ENCODE measurements at places on chromosomes 1 and 21.
A peak's percentile ranks its signal among the peaks of the same experiment; 100 is the strongest.

GRCh38 chr1:35807614-35808449 lies at the start of gene AGO4:
Gene AGO4 (plus strand): TSS chr1:35808016. CDS start chr1:35808417, 401 bp downstream.
- peak; percentile 62 for DNase-seq

GRCh38 chr1:202361701-202362100 lies 13.2 kb downstream of the PPP1R12B start:
- no peak for DNase-seq

- DNase-seq, result no peak
Measured at GRCh38 chr1:204331275-204331674, 28.5 kb downstream of the PLEKHA6 start.

GRCh38 chr1:39969531-39970270 lies 14.8 kb downstream of the MFSD2A start:
- DNase-seq, result no peak

DNA sequence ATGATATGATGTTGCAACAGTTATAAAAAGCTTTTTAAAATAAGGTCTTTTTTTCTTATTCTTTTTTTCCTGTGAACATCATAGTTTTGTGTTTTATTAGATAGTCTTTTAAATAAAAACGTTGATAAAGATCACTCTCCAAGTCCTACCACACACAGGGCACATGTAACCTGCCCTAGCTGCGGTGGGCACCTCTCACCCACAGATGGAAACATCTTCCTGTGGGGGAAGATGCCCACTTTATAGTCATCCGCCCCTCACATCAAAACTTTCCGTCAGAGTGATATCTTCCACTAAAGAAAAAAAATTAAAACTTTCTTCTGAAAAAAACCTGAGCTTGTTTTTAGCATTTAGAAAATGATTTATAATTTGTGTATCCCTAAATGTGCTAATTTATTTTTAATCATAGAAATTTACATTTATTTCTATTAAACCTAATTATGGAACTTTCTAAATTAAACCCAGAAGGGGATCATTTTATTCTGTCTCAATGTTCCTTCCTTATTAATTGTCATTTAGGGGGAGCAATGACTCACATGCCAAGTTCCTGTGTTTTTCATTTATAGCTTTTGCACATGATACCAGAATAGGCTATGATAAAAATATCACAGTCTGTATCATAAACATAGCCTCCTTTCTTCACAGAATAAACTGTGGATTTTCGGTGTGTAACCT lies 24.7 kb downstream of the TNFRSF9 start:
- DNase-seq, result no peak

DNA sequence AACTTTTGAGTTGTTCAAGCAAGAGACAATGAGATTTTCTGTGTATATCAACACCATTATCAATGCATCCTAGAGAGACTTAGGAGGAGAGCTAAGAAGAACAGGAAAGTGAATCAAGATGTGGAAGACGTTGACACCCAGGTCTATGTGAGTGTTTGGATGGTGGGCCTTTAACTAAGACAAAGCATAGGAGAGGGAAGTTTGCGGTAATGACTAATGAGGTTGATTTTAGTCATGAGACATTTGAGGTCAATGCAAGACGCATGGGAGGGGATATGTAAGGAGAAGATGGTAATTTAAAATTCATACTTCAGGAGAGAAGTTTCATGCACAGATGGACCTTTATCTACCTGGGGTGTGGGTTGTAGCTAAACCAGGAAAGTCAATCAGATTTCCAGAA lies 269.6 kb downstream of the VAV3 start:
- DNase-seq, result no peak

- peak; percentile 40 for DNase-seq
Measured at GRCh38 chr1:110636149-110636935, 30.2 kb upstream of the KCNA2 start.

- DNase-seq, result no peak
Measured at GRCh38 chr1:62514746-62515423, 78.0 kb downstream of the USP1 start.

DNA sequence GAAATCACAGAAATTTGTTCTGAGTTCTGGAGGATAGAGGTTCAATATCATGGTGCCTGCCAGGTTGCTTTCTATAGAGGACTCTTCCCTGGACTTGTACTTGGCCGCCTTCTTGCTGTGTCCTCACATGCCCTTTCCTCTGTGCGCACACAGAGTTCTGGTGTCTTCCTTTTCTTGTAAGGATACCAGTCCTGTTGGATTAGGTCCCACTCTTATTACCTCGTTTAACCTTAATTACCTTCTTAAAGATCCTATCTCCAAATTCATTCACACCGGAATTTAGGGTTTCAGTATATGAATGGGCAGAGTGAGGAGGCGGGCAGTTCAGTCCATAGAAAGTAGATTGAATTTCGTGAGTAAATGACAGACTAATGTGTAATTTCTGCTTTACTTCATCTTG lies 413.9 kb downstream of the NCAM2 start:
- no peak for DNase-seq

- no peak for DNase-seq
Measured at GRCh38 chr1:207970329-207971233, 59.7 kb upstream of the CD34 start.

DNA sequence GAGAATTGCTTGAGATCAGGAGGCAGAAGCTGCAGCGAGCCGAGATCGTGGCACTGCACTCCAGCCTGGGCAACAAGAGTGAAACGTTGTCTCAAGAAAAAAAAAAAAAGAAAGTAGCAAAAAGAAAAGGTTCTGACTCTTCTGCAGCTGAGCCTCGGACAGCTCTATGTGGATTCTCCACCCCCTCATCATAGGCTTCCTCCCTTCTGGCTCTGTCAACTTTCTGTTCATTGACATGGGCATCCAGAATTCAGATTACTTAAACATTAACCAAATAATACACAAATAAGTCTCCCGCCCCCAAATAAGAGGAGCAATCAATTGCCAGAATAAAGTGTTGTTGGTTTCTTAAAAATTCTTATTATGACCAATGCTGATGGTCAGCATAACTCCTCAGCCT lies 10.0 kb downstream of the SUSD4 start:
- no peak for DNase-seq

- DNase-seq, result no peak
Measured at GRCh38 chr21:17597680-17598079, 15.0 kb downstream of the BTG3 start.

- no peak for DNase-seq
Measured at GRCh38 chr1:99469550-99469971, 176.4 kb upstream of the PALMD start.

DNA sequence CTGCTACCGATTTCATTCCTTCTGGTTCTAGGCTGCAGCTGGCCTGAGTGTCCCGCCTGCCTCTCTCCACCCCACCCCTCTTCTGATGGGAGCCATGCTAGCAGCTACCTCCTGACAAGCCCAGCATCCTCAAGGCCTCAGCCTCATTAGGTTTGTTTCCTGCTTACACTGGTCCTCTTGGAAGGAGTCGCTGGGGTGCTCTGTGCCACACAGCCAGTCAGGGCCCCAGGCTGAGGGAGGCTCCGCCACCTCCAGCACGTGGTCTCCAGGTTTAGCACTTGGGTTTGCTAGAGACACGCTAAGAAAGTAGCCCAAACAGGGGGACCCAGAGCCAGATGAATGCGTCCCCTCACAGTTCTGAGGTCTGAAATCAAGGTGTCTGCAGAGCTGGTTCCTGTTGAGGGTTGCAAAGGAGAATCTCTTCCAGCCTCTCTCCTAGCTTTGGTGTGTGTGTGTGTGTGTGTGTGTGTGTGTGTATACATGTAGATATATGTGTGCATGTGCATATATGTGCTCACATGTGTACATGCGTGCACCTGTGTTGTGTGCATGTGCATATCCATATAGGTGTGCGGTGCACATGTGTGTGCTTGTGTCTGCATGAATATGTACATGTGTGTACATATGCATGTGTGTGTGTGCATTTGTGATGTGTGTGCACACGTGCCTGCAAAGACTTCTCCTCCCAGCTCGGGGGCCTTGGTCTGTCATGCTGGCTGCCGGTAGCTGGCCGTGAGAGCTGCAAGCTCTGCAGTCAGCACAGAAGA lies 301.1 kb upstream of the AJAP1 start:
- no peak for DNase-seq

- no peak for DNase-seq
Measured at GRCh38 chr1:168499688-168500049, 44.1 kb downstream of the XCL2 start.

GRCh38 chr1:163106364-163106987 lies 37.3 kb downstream of the RGS4 start:
- DNase-seq, result no peak

DNA sequence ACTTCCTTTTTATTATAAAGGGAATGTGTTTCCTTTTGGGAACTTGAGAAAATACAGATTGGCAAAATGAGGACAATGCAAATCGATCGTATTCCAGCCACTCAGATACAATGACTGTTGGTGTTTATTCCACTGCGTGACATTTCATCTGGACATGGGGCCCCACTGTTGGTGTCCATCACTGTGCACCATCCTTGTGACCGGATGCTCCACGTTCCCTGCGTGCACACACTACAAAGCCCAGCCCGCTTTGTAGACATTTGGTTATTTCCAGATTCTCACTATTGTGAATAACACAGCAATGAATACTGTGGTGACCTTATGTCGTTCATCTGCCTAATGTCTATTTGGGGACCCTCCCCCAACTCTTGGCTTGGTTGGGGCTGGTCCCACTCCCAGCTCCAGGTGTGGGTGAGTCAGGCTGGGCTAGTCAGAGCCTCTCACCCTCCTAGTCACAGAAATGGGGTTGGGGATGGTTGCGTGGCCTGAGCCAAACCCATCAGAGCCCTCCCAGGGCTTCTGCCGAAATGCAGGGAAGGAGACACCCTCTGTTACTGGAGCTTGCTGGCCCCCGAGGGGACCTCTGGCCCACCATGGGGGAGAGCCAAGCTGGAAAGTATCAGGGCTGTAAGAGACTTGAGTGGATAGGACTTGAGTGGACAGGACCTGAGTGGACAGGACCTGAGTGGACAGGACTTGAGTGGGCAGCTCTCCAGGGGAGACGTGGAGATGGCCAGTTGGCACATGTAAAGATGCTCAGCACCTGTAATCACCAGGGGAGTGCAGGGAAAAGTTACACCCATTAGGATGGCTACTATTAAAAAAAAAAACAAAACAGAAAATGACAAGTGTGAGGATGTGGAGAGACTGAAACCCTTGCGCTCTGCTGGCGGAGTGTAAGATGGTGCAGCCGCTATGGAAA lies 57.1 kb upstream of the ADARB1 start:
- DNase-seq, result no peak

DNA sequence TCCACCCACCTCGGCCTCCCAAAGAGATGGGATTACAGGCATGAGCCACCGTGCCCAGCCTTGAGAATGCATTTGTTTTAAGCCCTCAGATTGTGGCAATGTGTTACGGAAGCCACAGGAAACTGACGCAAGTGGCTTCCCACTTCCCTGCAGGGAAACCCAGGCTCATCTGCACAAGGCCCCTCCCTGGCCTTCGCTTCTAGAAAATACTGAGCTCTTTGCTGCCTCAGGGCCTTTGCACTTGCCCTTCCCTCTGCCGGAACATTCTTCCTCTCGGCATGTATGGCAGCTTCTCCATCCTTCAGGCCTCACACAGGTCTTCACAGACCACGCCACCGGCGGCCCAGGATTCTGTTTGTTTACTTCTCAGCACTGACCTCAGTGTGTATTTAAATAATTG lies 137.0 kb upstream of the TMEM51 start:
- DNase-seq, result no peak

DNA sequence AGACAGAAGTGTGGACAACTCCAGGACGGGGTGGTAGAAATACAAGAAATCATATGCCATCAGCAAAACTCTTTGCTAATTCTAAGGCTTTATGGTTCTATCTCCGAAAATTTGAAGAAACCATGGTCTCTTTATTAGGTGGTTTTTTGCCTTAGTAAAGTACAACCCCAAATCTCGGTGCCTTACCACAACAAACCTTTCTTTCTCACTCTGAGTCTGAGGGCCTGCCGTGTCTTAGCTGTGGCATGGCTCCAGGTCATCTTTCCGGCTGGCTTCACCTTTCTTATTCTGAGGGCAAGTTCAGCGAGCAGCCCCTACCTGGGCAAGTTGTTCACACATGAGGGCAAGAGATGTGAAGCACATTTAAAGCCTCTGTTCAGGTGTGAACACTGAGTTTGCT lies 280.6 kb downstream of the TTLL7 start:
- no peak for DNase-seq

DNA sequence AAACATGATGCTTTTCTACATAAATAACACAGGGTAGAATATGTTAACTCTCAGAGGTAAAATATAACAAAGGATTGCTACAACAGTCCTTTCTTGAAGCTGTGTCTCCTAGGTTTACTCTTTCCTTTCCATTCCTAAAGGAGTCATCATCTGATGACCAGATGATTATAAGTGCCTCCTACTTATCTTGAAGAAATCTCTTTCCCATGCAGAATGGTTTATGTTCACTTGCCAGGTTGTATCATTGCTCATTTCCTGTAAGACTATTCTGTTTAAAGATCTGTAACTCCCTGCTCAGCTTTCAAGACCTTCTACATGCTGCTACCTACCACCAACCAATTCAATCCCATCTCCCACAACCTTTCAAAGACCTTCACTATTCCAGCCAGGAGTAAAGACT lies 51.5 kb upstream of the PTCH2 start:
- no peak for DNase-seq

DNA sequence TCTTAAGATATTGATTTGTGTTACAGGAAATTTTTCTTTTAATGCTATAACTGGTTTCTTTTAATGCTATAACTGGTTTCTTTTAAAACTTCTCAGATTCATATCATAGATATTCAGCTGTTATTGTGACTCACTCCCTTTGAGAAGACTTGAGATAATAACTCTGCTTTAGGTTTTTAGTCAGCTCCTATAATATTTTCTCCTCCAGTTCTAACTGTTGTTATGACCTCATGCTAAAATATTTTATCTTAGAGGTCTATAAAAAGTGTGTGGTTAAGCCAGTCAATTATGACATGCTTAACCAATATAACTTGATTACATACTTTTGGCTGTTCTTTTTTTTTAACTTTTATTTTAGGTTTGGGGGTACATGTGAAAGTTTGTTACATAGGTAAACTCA lies 280.2 kb downstream of the PTGER3 start:
- no peak for DNase-seq

DNA sequence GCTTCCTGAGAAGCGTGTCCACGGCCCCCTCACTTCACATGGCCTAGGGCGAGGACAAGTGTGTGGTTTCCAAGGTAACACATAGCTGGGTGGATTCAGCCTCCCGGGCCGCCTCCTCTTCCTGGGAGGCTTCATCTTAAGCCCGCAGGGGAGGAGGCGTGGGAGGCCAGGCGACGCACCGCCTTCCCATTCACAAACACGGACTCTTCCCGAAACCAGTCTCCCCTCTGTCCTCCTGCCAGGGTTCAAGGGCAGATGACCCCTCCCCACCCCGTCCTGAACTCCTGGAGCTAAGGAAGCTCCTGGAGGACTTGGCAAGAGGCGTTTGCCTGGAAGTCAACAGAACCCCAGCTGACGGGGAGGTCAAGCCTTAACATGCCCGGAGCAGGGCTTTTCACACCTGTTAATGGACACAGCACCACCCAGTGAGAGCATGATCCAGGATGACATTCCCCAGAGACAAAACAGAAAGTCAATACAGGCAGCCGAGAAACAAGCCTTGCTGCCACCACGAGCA lies 56.7 kb downstream of the KCNN3 start:
- DNase-seq, result no peak

DNA sequence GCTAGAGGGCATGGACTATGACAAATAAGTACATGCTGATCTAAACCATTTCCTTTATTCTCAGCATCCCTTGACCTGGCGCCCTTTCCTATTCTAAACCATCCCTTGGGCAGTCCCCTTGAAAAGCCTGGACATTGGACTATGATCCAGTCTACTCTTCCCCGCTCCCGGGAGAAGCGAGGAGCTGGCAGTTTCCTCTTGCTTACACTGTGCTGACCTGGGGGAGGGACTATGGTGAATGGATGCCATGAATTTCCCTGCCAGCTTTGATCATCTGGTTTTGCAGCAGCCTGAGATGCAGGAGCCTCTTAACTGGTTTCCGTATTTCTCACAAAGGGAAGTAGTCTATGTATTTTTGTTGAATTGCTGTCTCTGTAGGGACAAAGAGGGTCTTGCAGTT lies 121.7 kb downstream of the KIF26B start:
- DNase-seq, result no peak

Measured in activated T-cell treated with anti-CD3 and anti-CD28 coated beads, Interleukin-2, amount 50 U/mL, for 48 hours (primary cell).